ENCODE measurements at places on chromosomes 5 and 9.

- DNase-seq = no peak
These were observed 1.9 kb downstream of the PTPN3 start for GRCh38 chr9:109496218-109496617.

DNA sequence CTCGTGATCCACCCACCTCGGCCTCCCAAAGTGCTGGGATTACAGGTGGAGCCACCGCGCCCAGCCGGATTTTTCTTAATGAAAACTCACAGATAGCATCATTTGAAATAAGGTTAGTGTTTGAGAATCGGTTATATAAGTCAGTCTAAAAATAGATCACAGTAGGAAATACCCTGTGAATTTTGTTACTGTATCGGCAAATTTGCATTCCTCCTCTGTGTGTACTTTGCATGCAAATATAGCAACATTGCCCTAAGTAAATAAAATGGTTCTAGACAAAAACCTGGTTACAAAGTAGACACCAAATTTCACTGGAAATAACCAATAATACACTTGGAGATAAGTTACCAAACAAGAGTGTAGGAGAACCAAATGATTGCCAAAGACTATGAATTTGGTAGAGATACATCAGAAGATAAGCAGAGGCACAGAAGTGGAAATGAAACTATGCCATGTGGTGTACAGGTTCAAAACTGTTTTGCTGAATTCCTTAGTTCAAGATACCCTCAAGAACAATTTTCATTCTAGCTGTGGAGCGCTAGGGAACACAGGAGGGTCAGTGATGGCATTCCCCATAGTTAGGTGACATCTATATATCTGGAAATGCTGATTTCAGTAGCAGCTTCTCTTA lies 58.1 kb downstream of the ICE1 start:
- no peak for DNase-seq

DNA sequence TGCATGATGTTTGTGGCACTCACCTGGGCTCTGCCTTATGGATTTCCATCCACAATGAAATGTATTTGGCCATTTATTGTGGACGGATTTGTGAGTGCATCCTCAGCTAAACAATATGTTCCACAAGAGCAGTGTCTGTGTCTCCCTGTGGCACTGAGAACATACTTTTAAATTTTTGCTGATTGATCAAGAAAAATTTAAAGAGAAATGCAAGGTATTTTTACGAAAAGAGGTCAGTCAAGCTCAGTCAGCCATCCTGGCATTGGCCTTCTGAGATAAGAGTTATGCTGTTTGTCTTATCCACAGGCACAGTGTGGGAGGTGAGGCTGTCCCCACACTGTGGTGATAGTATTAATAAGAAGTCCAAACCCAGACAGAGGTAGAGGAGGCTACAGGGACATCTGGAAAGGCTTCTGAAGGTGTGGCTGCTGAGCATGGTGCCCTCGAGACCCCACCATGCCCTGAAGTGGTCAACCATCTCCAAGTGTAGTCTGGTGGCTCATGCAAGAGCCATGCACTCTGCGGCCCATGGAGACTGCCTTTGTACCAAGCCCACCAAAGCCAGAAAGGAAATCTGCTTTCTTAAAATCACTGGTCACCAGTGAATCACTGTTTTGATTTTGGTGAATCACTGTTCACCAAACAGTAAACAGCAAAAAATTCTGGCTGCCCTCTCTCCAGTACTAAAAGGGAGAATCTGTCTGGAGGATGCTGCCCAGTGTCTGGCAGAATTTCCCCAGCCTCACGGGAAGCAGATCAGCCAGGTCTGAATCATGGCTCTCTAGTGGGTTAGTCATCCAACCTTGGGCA lies 28.8 kb downstream of the SPOCK1 start:
- no peak for DNase-seq

DNA sequence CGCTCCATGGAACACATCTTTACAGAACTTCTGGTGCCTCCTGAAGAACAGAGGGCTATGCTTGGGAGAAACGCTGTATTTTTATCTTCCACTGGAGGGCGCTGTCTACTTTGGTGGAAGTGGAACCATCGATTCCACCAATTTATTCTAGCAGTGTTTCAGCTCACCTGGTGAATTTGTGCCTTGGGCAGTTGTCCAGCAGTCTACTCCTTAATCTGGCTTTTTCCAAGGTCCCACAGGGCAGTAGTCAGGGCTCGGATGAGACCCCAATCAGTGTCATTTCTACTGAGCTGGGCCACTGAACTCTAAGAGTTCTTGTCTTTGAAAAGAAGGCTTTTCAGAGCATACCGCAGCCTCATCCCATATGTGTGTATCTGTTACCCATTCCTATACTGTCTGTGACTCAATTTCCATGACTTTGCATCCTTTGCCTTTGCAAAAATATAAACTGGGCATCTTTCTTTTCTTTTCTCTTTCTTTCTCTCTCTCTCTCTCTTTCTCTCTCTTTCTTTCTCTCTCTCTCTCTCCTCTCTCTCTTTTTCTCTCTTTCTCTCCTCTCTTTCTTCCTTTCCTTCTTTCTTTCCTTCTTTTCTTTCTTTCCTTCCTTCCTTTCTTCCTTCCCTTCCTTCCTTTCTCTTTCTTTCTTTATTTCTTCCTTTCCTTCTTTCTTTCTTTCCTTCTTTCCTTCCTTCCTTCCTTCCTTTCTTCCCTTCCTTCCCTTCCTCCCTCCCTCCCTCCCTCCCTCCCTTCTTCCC lies 138.4 kb upstream of the ZNF618 start:
- DNase-seq = no peak

DNA sequence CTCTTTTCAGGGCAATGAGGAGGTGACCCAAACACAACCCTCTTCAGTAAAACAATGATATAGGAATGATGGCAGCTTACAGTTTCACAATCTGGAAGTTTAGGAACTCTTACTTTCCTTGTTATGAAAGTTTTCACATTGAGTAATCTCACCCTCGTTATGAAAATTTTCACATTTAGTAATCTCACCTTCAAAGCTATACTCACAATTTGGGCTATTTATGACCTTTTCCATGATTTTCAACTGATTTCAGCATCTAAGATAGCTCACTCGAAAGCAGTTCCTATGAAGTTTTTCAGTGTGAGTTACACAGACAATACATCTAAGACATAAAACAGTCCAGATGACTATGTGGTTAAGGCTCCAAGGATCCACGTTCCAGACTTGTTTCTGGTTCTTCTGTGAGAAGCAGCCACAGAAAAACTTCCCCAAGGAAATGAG lies 57.1 kb downstream of the FOXD1 start:
- DNase-seq = no peak

DNA sequence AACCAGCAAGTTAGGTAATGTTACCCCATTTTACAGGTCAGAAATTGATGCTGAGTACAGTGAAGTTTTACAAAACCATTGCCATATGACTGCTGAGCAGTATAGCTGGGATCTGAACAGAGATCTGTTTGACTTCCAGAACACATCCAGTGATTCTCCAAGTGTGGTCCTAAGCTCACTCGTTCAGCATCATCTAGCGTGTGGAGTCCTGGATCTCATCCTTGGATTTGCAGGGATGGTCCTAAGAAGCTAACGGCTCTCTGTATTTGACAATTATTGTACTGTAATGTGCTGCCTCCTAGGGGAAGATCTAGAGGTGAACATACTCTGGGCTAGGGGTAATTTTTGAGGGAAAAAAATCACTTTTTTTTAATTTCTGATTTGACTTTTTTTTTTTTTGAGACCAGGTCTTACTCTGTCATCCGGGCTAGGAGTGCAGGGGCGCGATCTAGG lies 1.4 kb downstream of the SLC26A2 start:
- no peak for DNase-seq

DNA sequence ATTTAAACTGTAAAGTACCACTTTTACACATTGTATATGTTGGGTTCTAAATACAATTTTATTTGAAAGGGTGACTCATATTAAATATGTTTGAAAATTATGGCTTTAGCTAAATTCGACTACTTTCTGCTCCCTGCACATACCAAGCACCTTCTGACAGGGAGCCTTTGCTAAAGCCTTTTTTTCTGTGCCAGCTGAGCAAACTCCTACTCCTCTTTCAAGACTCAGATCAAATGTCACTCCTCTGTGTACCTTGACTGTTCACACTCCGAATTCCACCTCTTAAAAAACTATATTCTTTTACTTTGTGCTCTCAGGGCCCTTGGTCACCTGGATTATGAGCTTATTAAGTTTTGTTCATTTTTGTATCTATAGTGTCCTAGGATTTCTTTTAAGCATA lies 6.5 kb upstream of the OXCT1 start:
- DNase-seq = no peak

DNA sequence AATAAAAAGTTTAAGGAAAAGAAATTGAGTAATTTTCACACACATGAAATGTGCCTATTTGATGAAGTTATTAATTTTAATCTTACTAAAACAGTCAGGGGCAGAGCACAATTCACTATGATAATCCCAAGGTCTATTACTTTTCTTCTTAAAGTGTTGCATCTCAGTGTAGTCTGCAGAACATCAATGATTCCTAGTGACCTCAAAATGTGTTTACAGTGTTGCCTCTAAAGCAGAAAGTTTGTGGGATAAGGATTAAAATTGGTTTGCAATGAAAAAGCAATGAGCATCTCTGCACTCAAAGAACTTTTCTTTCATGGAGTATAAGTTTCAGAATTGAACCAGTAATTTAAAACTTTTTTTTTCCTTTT lies 63.0 kb downstream of the CEP120 start:
- no peak for DNase-seq

DNA sequence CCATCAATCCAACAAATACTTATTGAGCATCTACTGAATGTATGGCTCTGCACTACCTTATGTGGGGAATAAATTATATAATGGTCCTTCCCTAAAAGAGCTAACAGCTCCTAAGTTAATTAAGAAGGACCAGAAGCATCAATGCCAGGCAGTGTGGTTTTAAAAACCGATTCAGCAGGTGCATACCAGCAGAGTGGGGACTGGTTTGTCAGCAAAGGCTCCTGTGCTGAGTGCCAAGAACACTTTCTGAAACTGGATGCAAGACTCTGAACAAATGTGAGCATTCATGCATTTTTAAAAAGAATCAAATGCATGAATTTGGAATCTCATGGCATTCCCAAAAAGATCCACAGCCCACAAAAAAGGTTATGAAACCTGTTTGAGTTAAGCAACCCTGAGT lies 142.2 kb downstream of the AUH start:
- no peak for DNase-seq

- DNase-seq = no peak
These were observed 251.9 kb downstream of the EBF1 start for GRCh38 chr5:158847772-158848171.

DNA sequence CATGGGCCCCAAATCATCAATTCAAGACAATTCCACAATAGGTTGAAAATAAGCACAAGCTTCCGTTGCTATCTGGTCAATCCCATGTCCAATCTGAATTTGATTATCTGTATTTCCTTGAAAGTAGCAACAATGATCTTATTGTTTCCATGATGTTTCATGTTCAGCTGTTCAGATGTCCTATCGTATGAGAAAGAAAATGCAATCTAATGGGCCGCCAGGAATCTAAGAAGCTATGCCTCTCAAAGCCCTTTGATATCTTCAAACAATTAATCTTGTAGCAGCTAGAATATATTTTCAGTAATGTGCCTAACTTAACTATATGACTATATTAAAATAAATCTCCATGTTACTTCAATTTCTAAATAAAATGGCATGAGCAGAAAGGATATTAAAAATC lies 32.1 kb upstream of the ALDOB start:
- no peak for DNase-seq

DNA sequence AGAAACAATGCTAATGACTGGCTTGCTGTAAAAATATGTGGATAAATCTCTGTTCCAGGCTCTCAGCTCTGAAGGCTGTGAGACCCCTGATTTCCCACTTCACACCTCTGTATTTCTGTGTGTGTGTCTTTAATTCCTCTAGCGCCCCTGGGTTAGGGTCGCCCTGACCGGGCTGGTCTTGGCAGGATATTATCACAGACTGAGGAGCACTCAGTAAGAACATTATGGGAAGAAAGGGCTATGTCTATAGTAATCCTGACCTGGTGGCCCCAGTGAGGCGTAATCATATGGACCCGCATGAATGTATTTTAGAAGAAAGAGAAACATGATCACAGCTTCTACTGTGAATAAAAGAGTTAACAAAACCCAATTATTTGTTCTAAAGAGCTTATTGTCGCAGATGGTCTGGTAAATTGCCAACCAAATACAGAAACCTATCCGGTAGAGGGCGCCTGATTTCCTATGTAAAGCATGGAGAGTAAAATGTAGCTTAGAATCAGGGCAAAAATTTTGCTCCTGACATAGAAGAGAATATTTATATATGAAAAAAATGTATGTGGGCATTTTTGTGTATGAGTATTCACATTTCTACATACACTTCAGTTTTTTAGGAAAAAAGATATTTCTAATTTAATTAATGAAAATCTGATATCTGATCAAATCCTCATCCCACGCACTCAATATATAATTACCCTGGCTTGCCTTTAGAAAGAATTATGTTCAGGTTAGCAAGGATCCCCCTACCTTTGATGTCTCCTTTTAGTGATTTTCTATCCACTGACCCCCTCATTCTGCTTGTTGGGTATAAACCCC lies 5.8 kb upstream of the IFNA1 start:
- DNase-seq = peak; percentile 6

GRCh38 chr5:180433032-180433422 lies 61.2 kb upstream of the CNOT6 start:
- no peak for DNase-seq

DNA sequence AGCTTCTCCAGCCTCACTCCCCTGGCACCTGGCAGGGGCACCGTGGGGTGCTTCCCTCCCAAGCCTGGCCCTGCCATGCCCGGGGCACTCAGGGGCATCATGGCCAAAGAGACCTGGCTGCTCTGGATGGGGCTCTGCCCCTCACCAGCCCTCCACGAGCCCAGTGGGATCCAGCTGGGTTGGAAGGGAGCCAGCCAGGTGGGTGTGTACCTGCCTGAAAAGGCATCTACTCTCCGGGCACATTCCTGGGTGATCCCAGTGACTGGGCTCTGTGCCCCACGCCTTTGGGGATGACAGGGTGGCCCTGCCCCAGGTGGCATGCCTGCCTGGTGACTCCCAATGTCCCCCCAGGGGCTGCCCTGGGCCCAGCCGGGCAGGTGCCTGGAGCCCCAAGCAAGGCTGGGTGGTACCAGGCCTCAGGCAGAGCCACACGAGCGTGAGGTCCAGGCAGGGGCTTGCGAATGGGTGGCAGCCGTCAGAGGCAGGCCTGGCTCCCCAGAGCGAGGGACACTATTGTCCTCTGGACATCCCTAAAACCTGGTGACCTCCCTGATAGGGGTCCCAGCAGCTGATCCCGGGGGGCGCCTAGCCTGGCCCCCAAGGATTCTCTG lies 777 bp downstream of the GPSM1 start:
- DNase-seq = no peak

GRCh38 chr9:16243798-16244197 lies 626.7 kb downstream of the BNC2 start:
- DNase-seq = no peak

GRCh38 chr5:10583663-10584572 lies 20.0 kb downstream of the ANKRD33B start:
- DNase-seq = no peak

Measured in activated T-cell treated with anti-CD3 and anti-CD28 coated beads for 1 hour (primary cell).